GM12892 (cell line): ENCODE measurements at places on chromosomes 2 and 18.

DNA sequence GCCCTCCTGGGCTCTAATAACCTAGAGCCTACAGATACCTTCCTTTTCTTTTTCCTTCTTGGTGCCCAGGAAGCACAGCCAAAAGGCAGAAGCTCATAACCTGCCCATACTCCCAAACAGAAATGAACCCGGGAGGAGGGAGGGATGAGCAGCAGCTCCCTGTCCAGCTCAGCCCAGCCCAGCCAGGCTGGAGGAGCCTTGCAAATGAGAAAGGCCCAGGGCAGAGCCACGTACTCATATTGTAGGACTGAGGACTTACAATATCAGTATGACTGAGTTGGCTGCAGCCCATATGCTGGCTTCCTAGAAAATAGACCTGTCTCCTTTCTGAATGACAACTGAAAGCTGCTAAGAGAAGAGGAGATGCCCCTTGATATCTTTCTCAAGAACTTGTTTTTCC lies 21.7 kb downstream of the PKDCC start:
- no peak for DNase-seq

DNA sequence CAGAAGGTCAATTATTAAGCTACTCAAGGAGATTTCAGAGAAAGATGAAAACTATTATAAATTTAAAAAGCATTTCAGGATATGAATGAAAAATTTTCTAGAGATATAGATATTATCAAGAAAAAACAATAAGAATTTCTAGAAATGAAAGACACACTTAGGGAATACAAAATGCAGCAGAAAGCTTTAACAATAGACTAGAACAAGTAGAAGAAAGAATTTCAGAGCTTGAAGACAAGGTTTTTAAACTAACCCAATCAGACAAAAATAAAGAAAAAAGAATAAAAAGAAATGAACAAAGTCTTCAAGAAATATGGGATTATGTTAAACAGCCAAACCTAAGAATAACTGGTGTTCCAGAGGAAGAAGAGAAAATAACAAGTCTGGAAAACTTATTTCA lies 34.4 kb downstream of the FLACC1 start:
- DNase-seq: no peak

DNA sequence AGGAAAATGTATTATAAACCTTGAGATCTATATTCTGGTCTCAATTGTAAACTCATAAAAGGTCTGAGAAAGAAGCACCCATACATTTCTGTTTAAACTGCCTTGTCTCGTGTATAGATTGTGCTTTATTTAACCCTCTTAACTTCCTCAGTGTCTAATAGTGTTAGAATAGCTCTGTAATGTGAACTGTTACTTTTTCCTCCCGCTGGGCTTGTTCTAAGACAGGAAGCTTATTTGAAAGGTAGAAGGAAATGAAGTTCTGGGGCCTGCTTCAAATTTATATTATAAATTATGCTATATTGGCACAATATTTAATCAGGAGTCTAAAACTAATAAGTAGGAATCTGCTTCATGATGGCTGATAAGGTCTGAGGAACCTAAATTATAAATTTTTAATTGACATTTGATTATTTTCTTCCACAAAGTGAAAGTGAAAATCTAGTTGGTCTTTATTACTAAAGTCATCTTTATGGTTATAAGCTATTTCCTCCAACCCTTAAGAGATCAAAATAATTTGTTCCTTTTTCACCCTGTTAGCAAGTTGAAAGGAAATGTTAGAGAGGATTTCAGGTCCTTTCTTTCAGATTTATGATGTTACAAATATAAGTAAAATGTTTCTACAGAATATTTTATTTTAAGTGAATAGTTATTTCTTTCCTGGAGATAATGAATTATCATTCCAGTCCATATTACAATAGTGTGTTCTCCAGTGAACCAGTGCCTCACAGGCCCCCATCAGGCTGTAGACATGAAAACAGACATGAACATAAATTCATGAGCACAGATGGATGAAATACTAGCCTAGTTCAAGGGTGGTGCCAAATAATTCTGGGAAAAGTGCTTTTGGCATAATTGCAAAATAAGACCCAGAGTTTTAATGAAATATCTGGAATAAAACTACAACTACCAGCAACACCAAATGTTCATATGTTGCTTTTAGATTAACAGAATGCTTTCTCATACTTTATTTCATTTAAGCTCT lies 7.9 kb downstream of the MFSD6 start:
- no peak for DNase-seq

- DNase-seq: no peak
Observed at GRCh38 chr2:85886590-85886989, 2.2 kb downstream of the ST3GAL5 start.

DNA sequence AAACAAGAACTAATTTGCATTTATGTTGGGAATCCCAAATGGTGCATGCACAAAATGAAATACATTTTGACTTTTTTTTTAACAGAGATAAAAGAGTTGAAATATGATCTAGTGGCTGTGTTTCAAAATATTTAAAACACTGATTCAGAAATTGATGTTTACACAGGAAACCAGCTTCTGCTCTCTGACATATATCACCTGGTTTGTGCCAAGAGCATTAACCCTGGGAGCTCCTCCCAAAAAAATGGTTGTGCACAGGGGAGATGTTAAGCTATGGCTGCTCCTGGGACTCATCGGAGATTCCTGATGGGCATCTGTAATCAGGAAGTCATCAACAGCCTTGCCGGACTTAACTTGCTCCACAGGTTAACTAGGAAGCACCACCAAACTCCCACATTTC lies 65.2 kb upstream of the MAL start:
- no peak for DNase-seq

DNA sequence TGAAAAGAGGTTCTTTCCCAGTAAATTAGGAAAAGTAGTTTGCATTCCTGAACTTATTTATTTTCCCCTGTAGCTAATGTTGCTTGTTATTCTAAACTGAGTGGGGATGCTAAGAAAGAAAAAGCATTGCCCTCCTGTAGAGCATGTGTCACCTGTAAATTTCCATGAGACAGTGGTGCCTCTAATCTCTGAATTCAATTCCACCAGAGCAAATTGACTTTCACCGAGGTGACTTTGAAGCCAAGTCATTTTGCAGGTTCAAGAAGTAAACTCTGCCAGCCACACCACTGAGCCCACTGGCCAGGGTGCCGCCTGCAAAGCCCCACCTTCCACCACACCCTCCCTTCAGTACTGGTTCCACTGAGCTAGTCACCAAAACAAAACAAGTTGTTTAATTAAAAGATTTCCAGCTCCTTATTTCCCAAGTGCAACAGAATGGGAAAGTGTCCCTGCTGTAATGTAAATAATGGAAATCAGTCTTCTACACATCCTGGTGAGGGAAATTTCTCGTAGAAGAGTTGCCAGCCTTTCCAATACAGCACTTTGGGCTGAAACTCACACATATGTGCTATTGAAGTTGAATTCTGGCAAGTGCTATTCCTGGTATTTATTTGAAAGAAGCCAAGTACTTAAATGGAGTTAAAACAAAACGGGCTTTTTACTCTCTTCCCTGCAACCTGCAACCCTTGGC lies 254.8 kb downstream of the RNF152 start:
- no peak for DNase-seq

DNA sequence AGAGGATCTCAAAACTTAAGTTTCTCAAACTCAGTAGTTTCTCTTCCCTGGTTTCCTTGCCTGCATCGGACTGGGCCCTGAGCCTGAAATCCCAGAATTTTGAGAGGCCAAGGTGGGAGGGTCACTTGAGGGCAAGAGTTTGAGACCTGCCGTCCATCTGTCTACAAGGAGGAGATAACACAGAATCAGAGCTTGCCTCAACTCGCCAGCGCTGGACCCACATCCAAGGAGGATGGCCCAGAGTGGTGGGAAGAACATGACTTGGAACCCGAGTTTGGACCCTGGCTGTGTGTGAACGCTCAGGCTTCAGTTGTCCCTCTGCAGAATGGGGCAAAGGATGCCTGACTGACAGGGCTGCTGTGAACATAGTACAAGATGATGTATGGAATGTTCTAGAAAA lies 80.1 kb downstream of the MCFD2 start:
- no peak for DNase-seq

GRCh38 chr2:88181511-88181910 lies 11.4 kb downstream of the THNSL2 start:
- no peak for DNase-seq

- no peak for DNase-seq
Observed at GRCh38 chr18:62942578-62942977, 227.2 kb downstream of the PHLPP1 start.

GRCh38 chr2:120447127-120447785 lies 101.3 kb downstream of the INHBB start:
- no peak for DNase-seq
